Stimulated activated CD8-positive, alpha-beta memory T cell treated with anti-CD3 and anti-CD28 coated beads, Interleukin-7, amount 100 ng/mL, for 1 hour (primary cell): ENCODE measurements at places on chromosomes 6 and 20.

GRCh38 chr6:89067796-89068195 is 12.8 kb upstream of the PNRC1 start:
- DNase-seq: no peak

DNA sequence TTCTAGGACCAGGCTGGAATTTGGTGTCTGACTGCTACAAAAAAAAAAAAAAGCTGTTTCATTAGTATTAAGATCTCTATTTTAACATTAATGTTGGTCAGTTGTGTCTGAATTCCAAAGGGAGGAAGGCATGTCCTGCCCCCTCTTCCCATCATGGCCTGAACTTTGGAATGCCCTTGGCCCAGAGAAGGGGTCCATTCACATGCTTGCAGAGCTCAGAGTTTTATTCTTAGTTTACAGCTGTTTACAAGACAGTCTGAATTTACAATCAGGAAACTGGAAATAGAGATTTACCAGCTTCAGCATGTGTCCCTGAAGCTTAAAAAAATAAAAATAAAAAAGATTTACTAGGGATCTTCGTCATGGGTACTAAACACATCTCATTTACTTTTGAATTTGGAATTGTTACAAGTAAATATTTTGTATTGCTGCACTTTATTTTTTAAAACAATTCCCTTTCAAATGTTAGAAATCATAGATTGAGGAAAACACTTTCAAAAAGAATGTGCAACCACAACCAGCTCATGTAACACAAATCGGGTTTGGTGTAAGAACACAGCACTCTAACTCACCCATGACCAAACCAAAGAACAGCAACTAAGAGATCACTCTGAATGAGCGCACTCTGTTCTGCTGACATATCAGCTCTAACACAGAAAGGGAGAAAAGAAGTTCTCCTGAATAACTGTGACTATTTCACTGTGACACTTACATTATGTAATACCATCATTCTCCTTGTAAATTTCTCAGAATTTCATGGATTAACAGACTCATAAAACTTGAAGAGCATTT is 6.6 kb upstream of the SERPINB6 start:
- no peak for DNase-seq

GRCh38 chr6:83273596-83273995 is 80.4 kb downstream of the RWDD2A start:
- no peak for DNase-seq

- DNase-seq: no peak
Measured at GRCh38 chr6:5599127-5599526, 337.8 kb downstream of the FARS2 start.

DNA sequence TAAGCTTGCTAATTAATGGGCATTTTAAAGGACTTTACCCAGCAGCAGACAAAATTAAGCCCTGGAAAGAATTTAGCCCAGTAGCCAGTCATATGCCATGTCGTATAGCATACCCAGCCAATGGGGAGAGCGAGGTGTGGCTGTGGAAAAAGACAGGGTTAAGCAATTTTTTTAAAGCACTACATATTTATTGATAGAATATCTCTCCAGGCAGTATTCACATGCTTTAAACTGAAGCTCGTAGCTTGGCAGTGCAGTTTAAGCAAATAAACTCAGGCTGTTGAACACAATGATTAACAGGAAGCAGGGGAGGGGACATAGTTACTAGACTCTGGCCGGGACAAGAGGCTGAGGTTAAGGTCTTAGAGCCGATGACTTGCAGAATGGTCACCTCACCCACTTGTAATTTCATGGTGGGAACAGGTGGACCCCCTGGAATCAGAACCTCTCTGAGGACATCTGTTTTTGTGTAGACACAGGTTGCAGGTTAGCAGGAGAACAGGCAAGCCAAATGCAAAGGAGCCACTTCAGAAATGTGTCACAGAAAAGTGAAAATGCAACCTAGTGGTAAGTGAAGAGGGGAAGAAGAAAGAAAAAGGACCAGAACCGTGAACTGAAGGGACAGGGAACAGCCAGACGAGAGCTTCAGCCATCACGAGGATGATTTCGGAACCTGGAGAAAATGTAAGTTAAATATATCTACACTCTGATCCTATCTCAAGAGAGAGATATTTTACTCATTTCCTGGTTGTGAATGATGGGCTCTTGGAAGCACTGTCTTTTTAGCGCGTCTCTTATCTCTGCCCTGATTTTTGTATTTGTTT is 7.2 kb downstream of the GCNT2 start:
- DNase-seq: no peak

DNA sequence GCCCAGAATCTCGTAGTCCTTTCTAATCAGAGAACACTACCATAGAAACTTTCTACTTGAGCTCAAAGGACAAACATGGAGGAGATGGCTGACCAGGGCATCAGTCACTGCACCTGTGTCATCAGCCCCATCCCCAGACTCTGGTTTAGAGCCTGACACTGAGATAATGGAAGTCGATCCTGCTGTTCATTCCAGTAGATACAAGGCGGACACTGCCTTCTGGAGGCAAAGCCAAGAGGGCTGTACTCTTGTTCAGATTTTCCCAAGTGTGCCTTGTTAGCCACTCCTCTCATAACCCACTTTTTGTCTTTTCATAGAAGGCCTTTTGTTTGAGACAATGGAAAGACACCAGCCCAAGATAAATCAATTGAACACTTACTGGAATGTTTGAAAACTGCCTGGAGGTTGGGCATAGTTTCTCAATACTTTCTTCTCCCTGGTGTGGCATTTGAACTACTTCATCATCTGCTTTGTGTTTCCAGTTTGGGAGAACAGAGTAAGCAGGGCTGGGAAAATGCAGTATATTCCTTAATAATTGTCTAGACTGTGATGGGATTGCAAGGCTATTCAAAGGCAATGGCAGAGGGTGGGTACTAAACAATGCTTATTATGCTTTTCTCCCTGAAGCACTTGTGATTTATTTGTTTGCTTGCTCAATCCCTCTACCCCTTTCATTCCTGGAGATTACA is 99.7 kb downstream of the CLIC5 start:
- no peak for DNase-seq

- no peak for DNase-seq
Measured at GRCh38 chr20:3242172-3242692, 3.2 kb upstream of the SLC4A11 start.

DNA sequence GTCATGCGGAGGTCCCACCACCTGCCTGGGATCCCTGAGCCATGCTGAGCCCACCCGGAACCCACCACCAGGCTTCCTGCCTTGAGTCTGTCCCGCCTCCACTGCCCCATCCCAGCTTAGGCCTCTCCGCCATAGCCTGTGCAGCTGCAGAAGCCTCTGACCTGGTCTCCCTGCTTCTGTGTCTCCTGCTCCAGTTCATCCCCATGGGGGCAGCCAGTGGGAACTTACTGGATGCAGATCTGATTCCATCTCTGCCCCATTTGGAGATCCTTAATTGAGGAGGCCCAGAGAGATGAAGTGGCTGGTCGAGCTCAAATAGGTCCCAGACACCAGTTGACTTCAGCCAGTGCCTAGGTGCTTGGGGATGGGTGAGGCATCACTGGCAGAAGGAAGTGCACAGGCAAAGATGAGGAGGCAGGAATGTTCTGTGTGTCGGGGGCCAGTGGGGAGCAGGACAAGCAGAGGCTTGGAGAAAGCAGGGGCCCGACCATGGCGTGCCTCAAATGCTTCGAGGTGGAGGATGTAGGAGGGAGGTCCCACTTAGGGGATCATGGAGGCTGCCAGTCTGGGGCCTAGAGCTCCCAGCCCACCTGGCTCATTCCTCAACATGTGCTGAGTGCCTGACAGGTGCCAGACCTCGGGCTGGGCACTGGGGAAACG is 112.8 kb downstream of the TOX2 start:
- DNase-seq: no peak

- no peak for DNase-seq
Measured at GRCh38 chr20:24840121-24840713, 108.9 kb upstream of the CST7 start.

DNA sequence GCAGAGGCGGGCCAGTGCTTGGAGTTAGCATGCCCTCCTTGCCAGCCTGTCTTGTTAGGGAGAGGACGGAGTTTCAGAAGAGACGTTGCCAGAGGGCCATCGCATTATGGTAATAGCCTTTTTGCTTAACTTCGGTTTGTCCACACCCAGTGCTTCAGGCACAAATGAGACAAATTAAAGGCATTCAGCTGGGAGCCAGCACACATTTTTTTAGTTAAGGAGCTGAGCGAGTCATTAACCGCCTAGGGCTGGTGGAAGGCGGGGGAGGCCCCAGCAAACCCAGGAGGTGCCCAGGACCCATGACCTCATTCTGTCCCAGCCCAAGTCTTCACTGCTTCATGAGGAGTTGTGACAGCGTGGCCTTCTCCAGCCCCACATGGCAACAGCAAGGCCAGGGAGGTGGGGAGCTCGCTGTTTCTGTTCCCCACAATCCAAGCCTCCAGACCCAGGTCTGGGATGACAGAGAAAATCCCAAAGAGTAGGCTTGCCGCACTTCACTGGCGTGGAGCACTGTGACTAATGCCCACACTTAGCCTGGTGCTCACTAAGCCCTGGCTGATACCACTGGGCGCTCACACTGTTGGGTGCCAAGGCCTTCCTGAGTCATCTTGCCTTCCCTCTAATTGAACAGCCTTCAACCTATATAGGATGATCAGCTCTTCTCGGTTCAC is 237.1 kb downstream of the ANKRD60 start:
- no peak for DNase-seq

GRCh38 chr6:87918461-87918941 is 129.1 kb upstream of the SPACA1 start:
- DNase-seq: no peak

GRCh38 chr6:130872250-130873095 is 45.3 kb downstream of the SMLR1 start:
- DNase-seq: peak; percentile 47
